ENCODE measurements at places on chromosomes 4 and X.

DNA sequence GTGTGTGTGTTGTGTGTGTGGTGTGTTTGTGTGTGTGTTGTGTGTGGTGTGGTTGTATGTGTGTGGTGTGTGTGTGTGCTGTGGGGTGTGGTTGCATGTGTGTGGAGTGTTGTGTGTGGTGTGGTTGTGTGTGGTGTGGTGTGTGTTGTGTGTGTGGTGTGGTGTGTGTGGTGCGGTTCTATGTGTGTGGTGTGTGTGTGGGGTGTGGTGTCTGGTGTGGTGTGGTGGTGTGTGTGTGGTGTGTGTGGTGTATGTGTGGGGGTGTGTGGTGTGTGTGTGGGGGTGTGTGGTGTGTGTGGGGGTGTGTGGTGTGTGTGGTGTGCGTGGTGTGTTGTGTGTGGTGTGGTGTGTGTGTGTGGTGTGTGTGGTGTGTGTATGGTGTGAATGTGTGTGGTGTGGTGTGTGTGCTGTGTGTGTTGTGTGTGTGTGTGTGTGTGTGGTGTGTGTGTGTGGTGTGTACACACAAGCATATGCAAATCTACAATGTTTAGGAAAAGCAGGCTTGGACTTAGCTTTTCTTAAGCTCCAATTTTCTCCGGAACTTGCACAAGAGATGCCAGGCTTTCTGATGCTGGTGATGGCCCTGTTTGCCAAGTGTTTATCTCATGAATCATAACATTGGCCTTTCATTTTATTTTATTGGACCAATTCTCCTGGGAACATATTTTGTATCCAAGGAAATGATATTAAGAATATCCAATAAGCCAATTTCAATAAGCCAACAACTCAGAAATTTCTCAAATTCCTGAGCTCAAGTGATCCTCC is 148.7 kb downstream of the SPATA18 start:
- DNase-seq = no peak

DNA sequence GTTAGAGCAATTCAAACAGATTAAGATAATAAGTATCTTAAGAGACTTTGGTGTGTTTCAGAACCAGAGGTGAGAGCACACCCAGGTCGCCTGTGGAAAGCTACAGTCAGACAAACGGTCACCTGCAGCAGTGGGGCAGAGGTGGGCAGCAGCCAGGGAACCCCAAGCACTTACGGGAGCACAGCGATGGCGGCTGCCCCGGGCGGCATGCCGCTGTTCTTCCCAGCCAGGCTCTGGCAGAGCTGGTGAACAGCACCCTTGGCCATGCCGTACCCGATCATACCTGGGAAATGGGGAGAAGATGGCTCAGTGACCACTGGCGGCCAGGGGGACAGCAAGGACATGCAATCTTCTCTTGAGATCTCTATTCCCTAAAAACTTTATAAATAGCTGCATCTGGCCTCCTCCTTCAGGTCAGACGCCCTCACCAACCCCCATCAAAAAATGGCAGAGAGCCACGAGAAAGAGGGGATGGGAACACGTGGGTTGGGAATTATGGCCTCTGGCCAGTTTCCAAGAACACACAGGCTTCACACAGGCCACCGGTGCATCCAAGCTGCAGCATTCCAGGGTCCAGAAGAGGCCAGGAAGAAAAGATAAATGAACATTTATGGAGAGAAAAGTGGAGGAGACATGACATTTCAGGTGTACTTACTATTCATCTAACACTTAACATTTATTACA is 19.7 kb downstream of the QDPR start:
- DNase-seq = no peak

DNA sequence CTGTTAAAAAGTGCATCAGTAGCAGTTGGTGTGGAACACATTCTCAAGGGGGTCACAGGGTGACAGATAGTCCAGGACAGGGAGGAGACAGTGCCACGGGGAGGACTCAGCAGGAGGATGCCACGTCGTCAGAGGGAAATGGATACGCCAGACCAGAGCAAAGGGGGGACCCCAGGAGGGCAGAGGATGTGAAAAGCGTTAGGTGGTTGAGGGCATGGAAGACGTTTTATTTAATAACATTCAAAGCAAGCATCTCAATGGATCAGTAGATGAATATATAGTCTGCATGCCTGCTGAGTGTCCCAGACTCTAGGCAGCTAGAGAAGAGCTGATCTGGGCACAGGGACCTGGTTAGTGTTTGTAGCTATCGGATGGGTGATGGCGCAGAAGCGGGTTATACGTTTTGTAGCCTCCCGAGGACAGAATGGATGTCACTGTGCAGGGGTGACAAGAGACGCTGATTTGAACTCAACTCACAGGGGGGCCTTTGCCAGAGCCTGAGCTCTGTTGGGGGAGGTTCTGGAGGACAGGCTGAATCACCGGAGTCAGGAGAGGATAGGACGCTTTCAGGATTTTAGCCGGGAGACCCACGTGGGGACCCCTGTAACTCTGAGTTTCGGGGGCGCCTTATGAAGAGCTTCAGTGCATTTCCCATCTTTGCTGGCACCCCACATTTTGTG is 81.3 kb downstream of the STOX2 start:
- no peak for DNase-seq

DNA sequence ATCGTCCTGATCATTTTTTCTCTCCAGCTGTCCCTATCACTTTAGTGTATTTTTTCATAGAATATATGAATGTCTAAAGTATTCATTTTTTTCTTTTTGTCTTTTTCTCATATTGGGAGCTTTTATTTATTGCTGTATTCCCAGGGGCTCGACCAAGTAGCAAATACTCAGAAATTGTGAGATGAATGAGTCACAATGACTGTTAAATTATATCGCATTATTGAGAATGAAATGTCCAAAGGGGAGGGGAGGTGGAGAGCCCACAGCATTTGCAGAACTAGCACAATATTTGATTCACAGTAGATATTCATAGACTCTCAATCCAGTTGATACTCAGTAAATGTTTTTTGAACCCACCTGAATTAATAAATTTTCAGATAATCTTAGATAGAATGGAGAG is 543.6 kb upstream of the FAM241A start:
- DNase-seq = no peak

- DNase-seq = no peak
These were observed 46.2 kb downstream of the LDB2 start for GRCh38 chr4:16852228-16852627.

DNA sequence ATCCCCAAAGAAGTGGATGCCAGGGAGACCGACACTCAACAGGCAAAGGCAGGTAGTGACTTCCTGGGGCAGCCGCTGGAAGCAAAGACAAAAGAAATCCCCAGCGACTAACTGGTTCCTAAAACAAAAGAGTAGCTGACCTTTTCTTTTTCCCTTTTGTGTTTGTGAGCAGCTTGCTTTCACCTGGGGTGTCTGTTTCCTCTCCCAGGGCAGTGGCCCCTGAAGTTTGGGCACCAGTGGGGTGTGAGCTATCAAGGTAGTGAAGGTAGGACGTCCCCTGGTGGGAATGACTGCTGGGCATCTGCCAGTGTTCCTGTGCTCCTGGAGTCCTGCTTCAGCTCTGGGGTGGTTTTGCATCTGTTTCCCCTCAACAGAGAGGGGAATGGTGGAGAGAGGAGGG is 41.6 kb upstream of the STIM2 start:
- no peak for DNase-seq

DNA sequence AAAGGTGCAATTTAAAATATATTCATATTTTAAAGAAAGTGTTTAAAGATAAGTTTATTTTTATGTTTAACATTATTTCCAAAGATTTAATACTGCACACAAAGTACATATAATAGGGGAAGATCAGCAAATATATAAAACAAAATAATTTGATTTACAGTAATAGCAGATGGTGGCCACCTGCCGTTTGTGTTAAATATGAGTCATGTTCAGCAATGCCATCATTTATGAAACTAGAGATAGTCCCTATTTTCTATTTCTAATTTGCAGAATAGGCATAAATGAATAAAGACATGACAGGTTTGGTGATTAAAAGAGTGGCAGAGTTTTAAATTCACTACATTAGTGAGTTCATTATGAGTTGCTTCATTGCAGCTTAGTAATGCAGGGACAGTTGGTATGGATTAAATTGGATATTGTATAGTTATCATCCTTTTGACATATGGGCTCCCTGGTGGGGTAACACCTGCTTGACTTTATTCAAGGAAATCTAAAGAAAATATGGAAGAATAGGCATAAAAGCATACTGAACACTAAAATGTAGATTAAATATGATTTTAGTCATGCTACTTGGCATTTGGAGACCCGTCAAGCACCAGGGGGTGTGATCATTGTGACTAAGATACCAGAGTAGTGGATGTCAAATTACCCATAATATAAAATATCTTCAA is 78.8 kb upstream of the BANK1 start:
- no peak for DNase-seq

- no peak for DNase-seq
These were observed 10.6 kb downstream of the FAM184B start for GRCh38 chr4:17770845-17771244.

- DNase-seq = no peak
These were observed 3.4 kb downstream of the AKAP14 start for GRCh38 chrX:119899125-119899524.

DNA sequence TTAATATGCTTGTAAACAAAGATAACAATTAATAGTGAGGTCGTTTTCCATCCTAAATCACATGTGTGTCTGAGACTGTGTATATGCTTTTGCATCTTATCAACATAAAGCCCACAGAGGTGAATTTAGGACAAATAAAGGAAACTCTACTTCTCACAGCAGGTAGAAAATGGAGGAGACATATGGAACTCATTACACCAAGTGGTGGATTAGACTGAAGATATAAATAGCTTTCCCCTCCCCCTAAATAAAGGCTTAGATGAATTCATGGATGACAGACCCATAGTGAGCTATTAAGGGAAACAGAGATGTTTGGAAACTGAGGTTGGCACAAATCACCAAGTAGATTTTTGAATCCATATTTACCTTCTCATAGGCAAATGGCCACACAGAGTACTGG is 79.7 kb downstream of the GRIA3 start:
- DNase-seq = no peak

- DNase-seq = no peak
These were observed 32.7 kb upstream of the HTRA3 start for GRCh38 chr4:8236920-8237195.

- DNase-seq = no peak
These were observed 11.5 kb downstream of the FBXW7 start for GRCh38 chr4:152524427-152524826.

DNA sequence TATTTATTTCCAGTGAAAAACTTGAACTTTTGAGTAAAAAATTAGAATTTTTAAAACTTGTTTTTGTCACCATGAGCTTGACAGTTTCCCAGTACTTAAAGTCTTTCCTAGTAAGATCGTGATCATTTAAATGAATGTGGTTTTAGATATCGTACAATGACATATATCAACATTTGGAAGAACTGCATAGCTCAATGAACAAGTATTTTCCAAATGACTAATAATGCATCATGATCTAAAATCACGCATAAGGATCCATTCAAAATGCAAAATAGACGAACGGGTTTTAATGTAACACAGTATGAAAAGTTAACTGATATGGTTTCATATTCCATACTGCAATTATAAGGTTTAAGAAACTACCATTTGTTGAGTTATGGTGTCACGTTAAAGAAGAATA is 4.1 kb upstream of the NDNF start:
- DNase-seq = no peak

- DNase-seq = no peak
These were observed 24.8 kb downstream of the PDGFC start for GRCh38 chr4:156946516-156947424.

GRCh38 chr4:147789596-147789995 is 57.7 kb downstream of the ARHGAP10 start:
- DNase-seq = no peak

DNA sequence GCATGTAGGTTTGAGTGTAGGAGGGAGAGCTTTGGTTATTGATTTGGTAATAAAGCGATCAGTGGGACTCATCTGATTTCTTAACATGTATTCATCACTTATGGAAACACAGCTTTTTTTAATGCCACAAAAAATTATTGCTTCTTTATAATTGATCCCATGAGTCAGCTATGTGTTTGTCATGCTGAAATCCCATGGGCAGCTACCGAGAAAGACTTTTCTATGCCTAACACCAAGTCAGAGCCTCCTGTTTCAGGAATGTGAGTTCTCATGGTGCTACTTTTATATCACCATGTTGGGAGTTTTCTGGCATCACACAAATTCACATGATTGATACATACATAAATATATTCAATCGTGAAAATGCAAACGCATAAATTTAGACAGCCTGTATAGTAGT is 165.7 kb downstream of the RAPGEF2 start:
- no peak for DNase-seq

DNA sequence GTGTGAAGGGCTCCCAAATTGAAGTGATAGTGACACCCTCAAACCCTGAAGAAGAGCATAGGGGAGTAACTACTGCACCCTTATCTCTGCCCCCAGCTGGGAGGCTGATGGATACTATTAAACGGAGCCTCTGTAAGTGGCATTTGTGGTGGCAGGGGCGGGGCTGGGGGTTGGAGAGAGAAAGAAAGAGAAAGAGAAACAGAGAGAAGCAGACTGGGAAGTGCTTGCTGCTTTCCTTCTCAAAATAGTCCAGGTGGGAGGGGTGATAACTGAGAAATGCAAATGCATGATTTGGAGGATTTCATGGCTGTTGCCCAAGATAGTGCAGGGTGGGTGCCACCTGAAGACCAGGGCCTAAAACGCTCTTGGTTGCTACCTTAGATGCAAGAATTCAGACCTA is 253.5 kb upstream of the GATB start:
- peak; percentile 33 for DNase-seq

GRCh38 chr4:139175646-139176301 is 1.2 kb downstream of the ELF2 start:
- DNase-seq = no peak

DNA sequence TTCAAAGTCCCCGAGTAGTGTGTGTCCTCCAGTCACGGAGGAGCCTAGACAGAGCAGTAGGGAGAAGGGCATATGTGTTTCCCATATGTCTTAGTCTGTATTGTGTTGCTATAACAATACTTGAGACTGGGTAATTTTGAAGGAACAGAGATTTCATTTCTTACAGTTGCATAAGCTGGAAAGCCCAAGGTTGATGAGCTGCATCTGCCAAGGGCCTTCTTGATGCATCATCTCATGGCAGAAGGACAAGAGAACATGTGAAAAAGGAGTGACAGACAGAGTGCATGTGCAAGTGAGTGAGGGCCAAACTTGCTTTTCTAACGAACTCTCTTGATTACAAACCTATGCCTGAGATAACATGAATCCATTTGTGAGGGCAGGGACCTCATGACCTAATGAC is 243.4 kb downstream of the ARHGAP10 start:
- DNase-seq = no peak

GRCh38 chr4:114026447-114026846 is 47.0 kb upstream of the ARSJ start:
- DNase-seq = no peak

DNA sequence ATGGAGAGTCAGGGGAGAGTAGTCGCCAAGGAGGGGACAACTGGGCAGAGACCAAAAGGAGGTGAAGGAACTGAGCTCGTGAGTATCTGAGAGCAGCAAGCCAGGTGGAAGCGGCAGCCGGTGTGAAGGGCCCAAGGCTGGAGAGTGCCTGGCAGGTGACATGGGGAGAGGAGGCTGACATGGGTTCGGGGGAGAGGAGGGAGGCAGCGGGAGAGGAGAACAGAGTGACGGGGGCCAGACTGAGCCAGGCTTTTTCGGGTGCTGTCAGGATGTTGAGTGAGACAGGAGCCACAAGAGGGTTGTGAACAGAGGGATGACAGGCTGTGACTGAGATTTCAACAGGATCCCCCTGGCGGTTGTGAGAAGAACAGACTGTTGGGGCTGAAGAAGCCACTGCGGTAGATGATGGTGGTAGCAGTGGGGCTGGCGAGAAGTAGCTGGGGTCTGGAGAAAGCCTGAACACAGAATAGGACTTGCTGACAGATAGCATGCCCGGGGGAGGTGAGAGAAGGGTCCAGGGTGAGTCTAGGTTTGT is 5.7 kb downstream of the ELK1 start:
- DNase-seq = peak; percentile 18

- no peak for DNase-seq
These were observed 105.1 kb downstream of the ADGRA3 start for GRCh38 chr4:22410645-22411247.
